HFFc6 (cell line): ENCODE measurements at places on chromosomes 16 and 17. TPM values are rescaled to one million over a fixed set of nuclear protein-coding genes. Genes with fewer than 3 reads are reported as not detected.

Gene NACA2
- total RNA-seq = not detected in 3 replicates

Gene SSTR5
- not detected in 3 replicates for total RNA-seq

Gene KRT32
- total RNA-seq = 0.12 TPM in 1 of 3 replicates, not detected in the others

Gene TAF1C
- total RNA-seq = 27.3 to 30.8 TPM (median 28.2 TPM) in 3 replicates

Gene RDM1
- total RNA-seq = 0.25 to 0.59 TPM in 2 of 3 replicates, not detected in the other

Gene GSDMA
- 0.27 to 0.31 TPM (median 0.30 TPM) in 3 replicates for total RNA-seq

Gene NDE1
- 40.6 to 59.5 TPM (median 46.5 TPM) in 3 replicates for total RNA-seq

Gene MARCHF10
- 0.82 to 2.2 TPM (median 1.6 TPM) in 3 replicates for total RNA-seq

GRCh38 chr17:37111329-37111728 is 162.6 kb downstream of the AATF start:
- DNase-seq = no peak

GRCh38 chr17:21373696-21374440 is 2.3 kb upstream of the KCNJ12 start:
- no peak for DNase-seq

DNA sequence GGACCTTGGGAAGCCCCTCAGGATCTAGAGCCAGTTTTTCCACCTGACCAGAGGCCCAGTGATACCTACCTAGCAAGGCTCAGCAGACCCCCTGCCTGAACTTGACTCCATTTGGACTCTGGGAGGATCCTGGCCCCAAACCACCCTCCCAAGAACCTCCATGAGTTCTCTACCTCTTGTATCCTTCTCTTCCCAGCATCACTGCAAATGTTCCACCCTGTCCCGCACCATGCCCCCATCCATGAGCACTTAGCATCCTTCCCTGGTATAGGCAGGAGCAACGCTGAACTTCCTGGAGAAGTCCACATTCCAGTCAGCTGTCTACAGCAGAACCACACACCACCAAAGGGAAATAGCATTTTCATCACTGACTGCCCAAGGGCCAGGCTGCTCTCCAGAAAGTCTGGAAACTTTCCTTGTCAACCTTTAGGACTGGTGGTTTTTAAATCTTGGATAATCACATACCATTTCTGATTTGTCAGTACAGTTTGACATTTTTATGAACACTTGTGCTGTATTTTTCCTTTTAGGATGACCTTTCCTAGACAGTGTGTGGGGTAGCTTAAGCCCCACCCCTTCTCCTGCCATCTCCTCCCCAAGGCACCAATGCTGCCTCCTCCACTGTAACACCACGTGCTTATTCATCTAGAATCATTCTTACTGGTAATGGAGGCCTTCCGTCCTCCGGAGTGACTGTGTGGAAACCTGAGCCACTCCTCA is 13.9 kb downstream of the EIF4A3 start:
- no peak for DNase-seq

GRCh38 chr16:17780181-17780580 is 309.4 kb upstream of the XYLT1 start:
- no peak for DNase-seq

- DNase-seq = no peak
These were observed 1.5 kb downstream of the TGFB1I1 start for GRCh38 chr16:31473264-31473984.

- peak; percentile 50 for DNase-seq
These were observed 67.2 kb upstream of the WSB1 start for GRCh38 chr17:27226611-27227230.

DNA sequence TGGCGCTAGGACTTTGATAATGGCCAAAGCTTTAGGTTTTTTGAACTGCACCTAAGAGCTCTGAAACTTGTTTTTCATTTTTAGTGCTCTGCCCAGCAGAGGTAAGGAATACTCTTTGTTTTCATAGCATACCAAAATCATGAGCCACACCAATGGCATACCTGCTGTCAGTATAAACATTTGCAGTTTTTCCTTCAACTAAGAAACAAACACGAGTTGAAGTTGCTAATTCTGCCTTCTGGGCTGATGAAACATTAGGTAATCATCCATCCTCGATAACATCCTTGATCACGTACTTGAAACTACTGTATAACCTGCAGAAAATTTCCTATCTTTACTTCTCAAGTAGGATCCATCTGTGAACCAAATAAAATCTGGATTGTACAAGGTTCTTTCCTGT is 20.6 kb upstream of the B4GALNT2 start:
- DNase-seq = no peak

DNA sequence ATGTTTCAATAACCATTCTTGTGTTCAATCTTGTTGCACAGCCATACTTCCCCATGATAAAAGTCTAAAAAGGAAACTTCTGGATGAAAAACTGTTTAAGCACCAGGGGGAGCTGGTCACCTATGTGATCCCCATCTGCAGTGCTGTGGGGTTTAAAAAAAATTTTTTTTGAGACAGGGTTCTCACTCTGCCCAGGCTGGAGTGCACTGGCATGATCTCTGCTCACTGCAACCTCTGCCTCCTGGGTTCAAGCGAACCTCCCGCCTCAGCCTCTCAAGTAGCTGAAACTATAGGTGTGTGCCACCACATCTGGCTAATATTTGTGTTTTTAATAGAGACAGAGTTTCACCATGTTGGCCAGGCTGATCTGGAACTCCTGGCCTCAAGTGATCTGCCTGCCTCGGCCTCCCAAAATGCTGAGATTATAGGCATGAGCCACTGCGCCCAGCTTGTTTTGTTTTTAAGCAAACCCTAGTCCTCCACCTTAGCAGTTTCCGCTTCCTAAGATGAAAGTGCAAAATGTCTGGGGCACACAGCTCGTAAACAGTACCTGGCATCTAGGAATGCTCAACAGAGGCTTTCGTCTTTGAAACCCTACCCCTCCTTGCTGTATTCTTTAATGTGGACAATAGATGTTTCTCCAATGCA is 25.4 kb downstream of the DNAJA2 start:
- DNase-seq = peak; percentile 22

- DNase-seq = no peak
These were observed 2.1 kb downstream of the TEN1 start for GRCh38 chr17:75981019-75981615.

- no peak for DNase-seq
These were observed 96.6 kb downstream of the METRNL start for GRCh38 chr17:83175822-83176622.

DNA sequence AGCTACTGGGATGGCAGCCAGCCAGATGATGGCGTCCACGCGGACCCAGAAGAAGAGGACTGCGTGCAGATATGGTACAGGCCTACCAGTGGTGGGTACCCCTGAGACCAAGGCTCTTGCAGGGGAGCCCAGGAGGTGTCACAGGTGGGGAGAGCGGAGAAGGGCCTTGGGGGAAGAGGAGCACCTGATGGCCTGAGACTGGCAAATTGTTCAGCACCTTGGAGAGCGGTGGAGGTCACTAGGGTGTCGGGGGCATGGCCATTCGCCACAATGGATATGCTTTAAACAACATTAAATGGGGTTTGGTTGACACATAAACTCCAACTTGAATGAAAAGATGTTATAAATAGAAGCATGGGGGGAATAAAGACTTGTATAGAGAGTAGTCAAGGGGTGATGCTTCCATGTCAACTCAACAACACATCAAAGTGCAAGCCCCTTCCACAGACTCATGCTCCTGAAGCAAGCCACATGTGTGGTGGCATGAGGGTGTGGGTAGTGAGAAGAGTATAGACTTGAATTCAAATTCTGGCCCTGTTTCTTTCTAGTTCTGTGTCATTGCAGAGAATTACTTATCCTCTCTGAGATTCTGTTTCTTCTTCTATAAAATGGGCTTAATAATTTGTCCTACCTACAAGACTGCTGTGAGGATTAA is 22.2 kb downstream of the CLEC19A start:
- no peak for DNase-seq

DNA sequence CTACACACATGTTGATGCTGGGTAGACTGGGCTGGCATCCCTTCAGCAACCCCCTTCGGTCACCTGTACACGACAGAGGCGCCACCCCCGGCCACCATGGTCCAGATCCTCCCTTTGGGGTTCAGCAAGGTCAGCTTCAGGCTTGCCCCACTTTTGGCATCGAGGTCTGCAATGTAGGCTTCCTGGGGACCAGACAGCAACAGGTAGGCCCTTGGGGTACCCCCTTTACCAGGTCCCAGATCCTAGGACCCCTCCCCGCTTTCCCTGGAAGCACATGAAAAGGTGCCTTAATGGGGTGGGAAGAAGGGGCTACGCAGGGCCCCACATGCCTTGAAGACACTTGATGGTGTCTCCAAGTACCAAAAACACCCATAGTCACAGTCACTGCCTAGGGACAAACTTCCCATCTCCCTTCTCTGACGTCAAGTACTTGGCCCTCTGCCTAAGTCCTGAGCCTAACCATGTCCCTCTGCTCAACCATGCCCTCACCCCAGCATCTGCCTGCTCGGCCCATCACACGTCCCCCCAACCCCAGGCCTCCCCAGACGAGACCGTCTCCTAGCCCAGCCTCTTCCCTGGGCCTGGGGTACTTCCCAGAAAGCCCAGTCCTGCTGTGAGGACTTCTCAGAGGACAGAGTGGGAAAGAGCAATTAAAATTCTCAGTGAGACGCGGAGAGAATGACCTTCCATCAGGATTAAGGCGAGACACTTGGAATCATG is 12.1 kb downstream of the ACLY start:
- no peak for DNase-seq

DNA sequence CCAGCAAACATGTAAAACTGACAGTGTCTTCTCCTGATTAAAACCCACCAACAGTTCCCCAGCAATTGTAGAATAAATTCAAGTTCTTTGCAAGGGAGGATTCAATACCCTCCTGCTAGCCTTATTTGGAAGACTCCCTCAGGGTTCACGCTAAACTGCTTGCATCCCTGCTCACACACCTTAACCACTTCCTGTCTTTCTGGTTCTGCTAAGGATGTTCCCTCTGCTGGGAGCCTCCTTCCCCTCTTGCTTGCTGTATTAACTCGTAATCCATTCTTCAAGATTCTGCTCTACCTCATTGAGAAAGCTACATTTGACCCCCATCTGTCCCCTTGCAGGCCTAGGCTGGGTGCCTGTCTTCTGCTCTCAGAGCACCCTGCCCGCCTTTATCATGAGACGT is 2.3 kb upstream of the SHISA6 start:
- DNase-seq = no peak

DNA sequence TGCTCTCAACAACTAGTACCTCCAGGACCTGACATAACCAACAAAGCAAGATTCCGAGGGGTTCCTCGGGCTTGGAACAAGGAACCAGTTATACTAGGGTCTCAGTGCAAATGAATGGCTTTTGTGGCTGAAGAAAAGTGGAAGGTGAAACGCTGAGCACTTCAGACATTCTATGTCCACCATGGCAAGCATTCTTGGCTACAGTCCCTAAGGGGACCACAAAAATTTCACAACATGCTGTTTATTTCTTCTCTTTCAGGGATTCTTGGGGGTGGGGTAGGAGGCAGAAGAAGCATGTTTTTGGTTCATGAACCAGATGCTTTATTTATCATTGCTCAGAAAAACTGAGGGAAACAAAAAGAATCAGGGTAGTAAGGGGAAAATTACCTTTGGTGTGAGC is 479.9 kb upstream of the CDH11 start:
- no peak for DNase-seq

- DNase-seq = no peak
These were observed 40.4 kb upstream of the HELZ start for GRCh38 chr17:67285360-67285759.

GRCh38 chr17:77754956-77755355 is 203.5 kb upstream of the TNRC6C start:
- DNase-seq = no peak

DNA sequence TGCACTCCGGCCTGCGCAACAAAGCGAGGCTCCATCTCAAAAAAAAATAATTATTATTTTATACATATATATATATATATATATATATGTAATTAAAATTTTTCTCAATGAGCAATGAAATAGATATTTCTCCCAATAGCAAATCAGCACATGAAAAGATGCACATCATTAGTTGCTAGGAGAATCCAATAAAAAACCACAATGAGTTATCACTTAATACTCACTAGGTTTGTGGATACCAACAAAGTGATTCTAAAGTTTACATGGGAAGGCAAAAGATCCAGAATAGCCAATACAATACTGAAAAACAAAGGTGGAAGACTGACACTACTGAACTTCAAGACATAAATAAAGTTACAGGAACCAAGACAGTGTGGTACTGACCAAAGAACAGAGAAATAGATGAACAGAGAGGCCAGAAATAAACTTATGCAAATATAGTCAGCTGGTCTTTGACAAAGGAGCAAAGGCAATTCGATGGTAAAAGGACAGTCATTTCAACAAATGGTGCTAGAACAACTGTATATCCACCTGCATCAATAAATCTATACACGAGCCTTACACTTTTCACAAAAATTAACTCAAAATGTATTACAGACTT is 13.6 kb downstream of the SMG6 start:
- peak; percentile 30 for DNase-seq

DNA sequence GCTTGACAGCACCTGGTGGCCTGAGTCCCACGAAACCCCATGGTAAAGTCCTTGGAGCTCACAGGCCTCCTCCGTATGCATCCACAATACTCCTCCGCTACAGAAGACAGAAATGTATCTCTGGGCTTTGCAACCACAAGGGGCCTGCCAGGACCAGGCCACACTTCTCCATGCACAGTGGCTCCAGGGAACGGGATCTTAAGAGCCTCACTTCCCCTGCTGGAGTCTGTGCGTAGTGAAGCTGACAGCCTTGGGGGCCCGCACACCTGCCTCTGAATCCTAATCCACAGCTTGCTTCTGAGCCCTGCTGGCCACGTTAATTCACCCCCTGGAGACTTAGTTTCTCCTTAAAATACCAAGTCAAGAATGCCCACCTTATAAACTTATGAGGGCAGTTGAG is 125.7 kb downstream of the COPRS start:
- DNase-seq = no peak

DNA sequence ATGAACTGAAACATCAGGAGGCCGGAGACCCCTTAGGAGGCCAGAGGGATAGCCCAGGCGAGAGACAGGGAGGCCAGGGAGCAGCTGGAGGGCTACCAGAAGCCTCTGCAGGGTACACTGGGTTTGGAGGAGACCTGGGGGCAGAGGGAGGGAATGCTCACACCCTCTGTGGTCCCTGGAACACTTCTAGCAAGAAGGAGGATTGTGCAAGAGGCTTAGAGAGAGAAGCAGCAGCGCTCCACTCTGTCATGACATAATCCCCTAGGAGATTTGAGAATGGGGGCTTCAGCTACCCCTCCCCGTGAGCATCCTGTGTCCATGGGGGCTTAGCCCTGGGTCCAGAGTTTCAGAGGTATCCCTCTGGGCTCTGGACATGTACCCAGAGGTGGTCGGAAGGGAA is 15.8 kb downstream of the GPR142 start:
- DNase-seq = no peak

- peak; percentile 27 for DNase-seq
These were observed 894 bp downstream of the RNF227 start for GRCh38 chr17:7915179-7915610.

DNA sequence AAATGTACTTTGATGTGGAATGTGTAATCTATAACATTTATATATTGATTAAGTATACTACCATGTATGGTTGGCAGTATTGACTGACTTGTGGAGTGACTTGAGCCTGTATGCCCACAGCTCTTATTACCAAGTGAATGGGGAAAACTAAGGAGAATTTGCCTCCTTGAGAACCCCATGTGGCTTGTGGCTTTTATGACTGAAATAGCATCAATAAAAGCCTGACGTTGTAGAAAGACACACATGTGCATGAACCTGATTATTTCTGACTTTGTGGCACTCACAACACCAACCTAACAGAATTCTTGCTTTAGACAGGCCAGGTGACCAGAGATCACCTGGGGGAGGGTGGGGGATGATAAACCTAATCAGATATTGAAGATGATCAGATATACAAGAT is 2.1 kb upstream of the LRRC75A start:
- no peak for DNase-seq
